Activated naive CD4-positive, alpha-beta T cell treated with anti-CD3 and anti-CD28 coated beads, Interleukin-2, amount 10 ng/mL, durations not matched to agents 7 days and 5 days (primary cell): ENCODE measurements at places on chromosomes 11 and 22.

DNA sequence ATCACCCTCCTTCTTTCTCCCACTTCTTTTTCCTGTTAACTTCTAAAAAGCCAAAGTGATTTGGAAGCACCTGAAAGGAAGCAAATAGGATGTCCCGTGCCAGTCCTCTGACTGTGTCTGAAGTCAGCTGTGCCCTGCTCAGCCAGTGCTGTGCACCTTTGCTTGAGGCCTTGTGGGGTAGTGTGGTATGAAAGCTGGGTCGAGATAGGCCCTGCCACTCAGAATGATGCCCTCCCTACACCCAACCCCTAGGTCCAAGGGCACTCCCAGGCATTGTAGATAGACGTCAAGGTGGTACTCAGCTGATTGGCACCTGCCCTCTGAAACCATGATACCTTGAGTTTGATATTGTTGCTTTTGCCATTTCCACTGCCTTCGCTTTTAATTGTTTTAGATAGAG lies 83.6 kb upstream of the RASSF10 start:
- DNase-seq = no peak

DNA sequence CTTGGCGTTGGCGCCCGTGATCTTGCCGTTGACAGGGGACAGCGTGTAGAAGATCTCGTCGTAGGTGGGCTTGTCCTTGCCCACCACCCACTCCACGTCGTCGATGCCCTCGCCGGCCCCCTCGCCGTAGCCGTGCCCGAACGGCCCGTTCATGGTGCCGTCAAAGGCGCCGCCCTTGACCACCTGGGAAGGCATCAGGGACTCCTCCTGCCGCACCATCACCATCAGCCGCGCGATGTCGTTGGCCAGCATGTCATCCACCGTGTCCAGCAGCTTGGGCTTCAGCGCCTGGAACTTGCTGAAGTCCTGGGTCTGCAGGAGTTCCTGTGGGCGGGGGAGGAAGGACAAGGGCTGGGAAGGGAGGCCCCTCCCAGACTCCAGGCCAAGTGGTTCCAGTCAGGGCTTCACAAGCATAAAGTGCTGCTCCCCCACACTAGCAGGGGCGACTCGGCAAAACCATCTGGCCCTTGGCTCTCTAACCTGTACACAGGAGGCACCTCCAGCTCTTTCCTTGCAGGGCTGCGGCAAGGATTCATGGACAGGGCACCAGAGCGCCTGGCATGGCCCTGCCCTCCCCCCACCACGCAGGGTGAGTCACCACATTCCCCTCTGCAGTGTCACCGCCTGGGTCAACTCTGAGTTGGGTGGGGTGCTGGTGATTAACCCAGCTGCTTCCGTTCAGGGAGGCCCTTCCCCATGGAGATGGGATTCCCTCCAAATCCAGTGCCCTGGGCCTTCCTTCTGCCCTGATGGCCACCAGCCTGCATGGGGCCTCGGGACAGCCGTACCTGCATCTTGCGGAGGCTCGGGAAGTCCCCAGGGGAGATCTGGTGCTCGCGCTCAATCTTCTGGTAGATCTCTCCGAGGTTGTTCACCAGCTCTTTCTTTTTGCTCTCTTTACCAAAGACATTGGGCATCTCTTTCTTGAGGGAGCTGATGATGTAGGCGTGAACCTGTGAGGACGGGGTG lies 10.4 kb upstream of the CDC42BPG start:
- no peak for DNase-seq

DNA sequence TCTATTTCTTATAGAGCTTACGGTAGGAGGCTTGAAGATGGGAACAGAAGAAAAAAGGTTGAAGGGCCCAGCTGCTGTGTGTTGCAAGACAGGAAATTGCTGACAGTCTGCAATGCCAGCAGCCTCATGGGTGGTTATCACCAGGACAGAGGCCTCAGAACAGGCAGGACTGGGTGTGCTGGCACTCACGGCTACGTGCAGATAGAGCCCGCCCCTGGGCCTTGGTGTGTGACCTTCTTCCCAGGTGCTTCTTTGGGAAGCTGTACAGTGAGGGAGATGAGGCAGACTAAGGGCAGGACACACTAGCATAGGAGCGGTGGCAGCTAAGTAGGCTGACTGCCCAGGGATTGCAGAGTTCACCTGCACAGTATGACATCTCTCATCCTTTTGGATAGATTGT lies 12.6 kb downstream of the PRAME start:
- no peak for DNase-seq

- no peak for DNase-seq
These were observed at the start of gene GUCY1A2 for GRCh38 chr11:107018219-107018901. GUCY1A2 (minus strand) TSS chr11:107018476; CDS start chr11:107018055, 421 bp downstream.

GRCh38 chr22:43923191-43923590 lies 414 bp upstream of the PNPLA3 start:
- DNase-seq = no peak

GRCh38 chr11:8962841-8963240 lies 1.4 kb downstream of the TMEM9B start:
- DNase-seq = no peak

DNA sequence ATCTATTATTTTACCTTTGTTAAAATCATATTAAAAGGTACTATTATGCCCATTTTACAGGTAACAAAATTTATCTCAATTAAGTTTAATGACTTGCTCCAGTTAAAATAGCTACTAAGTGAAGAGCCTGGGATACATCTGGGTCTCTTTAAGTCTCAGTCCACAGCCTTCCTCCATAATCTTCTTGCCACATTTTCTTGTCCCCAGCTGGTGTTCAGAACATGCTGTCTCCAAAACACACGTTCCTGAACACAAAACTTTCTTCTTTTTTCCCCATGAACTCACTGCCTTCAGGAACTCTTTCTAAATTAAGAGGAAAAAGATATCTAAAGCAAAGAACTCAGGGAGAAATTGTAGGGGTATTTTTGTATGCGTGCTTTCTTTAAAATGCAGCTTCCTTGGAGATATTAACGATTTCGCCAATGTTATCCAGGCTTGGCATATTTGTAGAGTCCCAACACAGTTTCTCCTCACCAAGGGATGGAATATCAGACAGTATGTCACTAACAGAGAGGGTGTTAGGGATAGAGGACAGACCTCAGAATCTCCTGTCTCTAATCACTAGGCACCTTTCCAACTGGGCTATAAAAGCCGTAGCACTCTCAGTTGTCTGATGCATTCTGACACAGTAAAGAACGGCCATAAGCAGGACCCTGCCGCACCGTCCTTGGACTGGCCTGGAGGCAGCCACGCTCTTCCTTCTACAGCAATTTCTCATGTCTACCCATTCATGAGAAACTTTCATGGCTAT lies 232.8 kb upstream of the BLID start:
- DNase-seq = no peak

DNA sequence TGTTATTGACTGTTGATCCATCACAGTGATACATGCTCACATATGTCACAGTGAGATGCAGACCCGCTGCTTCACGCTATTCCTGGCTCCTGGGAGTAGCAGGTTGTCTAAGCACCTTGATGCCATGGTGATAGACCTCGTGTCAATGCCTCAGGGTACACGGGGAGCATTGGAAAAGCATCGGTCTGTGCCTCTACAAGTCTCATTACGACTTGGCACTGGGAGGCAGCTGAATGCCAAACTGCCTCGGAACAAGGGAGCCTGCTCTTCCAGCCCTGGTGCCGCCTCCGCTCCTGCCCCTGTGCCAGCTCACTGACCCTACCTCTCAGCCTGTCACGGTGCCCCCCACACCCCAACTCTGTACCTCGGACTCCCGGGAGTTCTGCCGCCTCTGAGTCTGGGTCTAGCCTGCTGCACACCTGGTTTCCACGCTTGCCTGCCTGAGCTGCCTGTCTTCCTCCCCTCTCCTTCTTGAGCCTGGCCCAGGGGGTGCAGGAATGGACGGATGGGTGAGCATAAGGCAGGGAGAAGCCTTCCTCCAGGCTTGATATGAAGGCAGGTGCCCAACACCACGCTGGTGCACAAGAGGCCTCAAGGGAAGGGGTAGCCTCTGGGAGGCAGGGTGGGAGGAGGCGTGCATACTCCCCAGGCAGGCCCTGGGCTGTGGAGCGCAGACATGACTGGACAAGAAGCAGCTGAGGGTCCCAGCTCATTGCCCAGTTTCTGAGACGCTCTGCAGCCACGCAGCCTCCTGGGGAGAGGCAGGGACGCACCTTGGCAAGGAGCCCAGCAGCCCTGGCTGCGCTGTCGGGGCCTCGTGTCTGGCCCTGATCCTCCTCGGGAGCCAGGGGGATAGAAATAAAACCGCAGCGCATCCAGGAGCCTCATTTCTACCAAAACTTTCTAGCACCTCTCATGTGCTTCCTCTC lies 1.8 kb upstream of the NFAM1 start:
- no peak for DNase-seq

GRCh38 chr11:32379719-32380118 lies 55.6 kb downstream of the WT1 start:
- DNase-seq = no peak

- peak; percentile 45 for DNase-seq
These were observed 38.6 kb downstream of the ETS1 start for GRCh38 chr11:128548649-128549255.

- DNase-seq = no peak
These were observed 143.3 kb upstream of the GRK3 start for GRCh38 chr22:25420925-25421904.

DNA sequence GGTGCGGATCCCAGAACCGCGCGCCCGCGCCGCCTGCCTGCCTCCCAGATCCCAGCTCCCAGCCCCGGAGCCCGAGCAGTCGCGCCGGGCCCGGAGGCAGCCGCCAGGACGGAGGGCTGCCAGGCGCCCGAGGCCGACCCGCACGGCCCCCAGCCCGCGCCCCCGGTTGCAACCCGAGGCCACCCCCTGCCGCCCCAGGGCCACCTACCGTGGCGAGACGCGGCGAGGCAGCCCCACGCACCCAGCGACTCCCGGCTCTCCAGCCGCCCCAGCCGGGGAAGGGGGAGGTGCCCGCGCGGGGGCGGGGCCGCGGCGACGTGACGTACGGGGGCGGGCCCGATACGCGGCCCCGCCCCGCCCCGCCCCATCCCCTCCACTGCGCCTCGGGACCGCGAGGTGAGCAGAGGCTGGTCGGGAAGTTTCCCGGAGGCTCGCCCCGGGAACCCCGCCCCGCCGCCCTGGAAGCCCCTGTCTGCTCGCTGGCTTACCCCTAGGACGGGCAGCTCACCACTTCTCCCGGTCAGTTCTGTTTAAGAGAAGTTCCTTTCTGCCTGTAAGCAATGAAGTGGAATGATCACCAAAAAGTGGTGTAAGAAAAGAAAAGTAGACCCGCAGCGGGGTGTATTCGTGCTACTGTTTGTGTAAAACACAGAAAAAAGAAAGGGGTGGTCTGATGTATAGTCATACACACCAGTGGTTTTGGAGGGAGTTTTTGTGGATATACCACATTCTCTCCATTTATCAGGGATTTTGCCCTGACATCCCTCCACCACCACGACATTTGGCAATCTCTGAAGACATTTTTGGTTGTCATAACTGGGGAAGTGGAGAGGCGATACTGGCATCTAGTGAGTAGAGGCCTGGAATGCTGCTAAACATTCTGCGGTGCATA lies at the start of gene TPST2:
Gene TPST2, minus strand, starts transcription at position 288 of the 892 bp plus-strand sequence. CDS start 48,502 bp downstream, outside the sequence.
- peak; percentile 80 for DNase-seq

DNA sequence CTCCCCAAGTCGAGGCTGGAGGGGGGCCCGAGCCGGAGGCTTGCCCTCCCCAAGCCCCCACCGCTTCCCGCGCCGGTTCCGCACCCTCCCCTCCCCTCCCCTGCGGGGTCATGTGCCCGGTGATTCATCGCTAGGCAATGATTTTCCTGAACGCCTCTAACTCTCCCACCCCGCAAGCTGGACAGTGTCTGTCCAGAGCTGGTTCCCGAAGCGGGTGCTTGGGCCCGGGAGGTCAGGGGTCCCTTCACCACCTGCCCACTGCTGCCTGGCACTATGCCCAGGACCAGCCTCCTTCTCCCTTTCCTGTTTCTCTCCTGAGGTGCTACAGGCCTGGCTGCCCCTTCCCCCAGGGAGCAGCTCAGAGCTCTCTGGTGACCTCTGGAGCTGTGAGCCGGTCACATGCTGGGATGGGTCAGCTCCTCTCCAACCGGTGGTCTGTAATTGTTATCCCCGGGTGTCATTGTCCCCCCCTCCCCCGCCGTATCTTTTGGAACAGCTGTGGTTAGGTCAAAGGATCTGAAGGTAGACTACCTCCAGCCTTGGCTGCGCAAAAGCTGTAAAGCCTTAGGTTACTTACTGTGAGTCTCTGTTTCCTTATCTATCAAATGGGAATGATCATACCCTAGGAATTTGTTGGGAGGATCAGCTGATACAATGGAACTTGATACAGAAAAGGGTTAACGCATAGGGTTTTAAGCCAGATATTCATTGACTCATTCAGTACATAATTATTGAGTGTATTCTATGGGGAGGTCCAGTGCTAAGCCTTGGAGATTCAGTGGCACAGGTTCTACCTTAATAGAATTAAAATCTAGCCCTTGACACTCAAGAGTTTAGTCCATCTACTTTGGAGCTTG lies 753 bp downstream of the STX3 start:
- peak; percentile 62 for DNase-seq

DNA sequence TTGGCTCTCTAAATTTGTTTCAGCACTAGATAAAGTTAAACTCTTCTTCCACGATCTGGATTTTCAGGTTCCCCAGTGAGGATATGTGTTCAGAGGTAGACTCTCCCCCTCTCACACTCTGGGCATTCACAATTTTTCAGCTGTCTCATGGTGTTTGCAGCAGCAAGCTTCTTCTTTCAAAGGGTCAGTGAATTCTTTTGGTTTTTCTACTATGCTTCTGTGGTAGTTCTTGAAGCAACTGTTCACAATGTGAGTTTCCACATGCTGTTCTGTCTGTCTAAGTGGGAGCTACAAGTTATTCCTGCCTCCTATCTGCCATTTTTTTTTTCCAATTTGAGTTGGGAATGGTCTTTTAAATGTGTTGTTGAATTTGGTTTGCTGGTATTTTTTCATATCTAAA lies 25.4 kb downstream of the CNTF start:
- no peak for DNase-seq

- no peak for DNase-seq
These were observed 16.9 kb downstream of the DAGLA start for GRCh38 chr11:61697078-61697502.
